ENCODE measurements at places on chromosomes 16 and 17.

DNA sequence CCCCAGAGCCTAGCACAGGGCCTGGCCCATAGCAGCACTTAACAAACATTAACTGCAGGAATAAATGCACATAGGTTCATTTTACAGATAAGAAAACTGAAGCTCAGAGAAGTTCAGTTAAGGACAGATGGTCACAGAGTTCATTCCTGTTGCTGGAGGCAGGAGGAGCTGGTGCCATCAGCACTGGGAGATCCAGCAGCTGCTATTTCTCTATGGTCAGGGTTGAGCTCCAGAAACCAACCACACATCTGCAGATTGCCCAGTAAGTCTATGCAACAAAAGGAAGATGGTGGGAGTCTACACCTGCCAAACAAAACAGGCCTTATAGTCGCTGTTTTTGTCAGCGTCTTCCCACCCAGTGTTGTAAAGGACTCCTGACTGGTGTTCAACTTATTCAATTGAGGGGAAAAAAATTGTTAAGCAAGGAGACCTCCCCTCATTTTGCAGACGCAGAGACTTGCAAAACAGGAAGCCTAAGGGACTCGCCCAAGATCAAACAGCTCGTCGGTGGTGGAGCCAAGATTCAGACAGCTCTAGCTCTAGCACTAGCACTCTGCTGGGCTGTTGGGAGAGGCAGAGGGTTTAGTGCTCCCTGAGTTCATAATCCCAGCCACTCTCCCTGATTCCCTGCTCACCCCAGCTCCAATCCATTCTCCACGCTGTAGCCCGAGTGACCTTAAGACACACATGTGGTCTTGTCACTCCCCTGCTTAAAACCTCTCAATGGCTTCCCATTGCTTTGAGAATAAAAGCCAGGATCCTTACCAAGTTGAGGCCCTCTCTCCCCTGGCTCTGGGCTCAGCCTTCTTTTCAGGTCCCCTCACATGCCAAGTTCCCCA, 9.0 kb downstream of the NOG start:
- DNase-seq = no peak

- DNase-seq = no peak
Measured at GRCh38 chr17:6823011-6823442, 8.5 kb downstream of the TEKT1 start.

GRCh38 chr16:79328402-79329165, 272.0 kb downstream of the MAF start:
- peak; percentile 69 for DNase-seq

GRCh38 chr17:78273813-78274212, 42.4 kb downstream of the TMEM235 start:
- no peak for DNase-seq

DNA sequence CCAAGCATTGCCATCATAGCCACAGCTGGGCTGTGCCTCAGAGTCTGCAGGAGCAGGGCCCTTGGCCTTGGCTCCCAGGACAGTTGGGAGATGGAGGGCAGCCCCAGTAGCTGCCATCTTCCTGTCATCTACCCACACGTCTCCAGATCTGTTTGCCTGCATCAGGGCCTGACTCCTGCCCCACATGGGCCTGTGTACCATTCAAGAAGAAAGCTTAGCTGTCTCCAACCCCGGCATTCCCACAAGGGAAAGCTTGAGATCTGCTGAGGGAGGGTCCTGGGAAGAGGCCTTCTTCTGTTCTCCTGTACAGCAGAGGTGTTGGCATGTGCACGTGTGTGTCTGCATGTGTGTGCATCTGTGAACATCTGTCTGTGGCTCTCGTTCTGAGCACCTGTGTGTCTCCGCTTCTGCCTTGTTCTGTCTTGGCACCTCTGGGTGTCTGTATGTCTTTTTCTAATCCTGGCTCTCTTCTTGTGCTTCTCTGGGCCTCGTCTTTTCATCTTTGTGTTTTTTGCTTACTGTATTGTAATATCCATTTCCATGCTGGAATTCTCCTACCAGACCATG, 122.2 kb downstream of the MRM1 start:
- no peak for DNase-seq

Data from GM23338 (cell line).